ENCODE measurements at places on chromosomes 4 and X.

DNA sequence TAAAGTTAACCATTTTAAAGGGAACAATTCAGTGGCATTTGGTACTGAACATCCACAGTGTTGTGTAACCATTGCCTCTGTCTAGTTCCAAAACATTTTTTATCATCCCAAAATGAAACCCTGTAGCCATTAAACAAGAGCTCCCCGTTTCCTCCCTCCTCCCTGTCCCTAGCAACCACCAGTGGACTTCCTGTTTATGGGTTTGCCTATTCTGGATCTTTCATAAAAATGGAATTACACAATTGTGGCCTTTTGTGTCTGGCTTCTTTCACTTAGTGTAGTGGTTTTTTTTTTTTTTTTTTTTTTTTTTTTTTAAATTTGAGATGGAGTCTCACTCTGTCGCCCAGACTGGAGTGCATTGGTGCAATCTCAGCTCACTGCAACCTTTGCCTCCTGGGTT lies 11.6 kb downstream of the RBMX2 start:
- no peak overlapping the region for H3K27ac ChIP-seq
- H3K36me3 ChIP-seq: peaks cover 53% of the 10 kb centered on the region
- no peaks in the 10 kb centered on the region for H3K27me3 ChIP-seq
- no peaks in the 10 kb centered on the region for H3K4me1 ChIP-seq

DNA sequence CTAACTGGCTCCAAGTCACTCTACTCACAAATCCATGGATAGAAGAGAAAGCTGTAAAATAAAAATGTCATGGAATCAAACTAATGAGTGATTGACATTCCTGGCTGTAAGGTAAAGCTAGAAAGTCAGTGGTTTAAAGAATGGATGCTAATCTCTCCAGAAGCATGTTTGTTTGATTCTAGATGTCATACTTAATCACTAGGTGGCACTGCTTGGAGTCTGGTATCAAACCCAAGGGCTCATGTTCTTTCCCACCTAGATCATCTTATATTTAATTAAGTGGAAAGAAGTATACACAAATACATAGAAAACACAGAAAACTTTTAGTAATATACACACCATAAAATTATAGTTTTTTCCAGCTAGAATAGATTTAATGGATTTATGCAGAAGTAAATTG lies 2666.6 kb downstream of the PCDH7 start:
- H3K27ac ChIP-seq: no peak overlapping the region
- H3K27me3 ChIP-seq: no peaks in the 10 kb centered on the region
- H3K36me3 ChIP-seq: no peaks in the 10 kb centered on the region
- no peak for DNase-seq
- no peaks in the 10 kb centered on the region for H3K4me1 ChIP-seq
- H3K4me3 ChIP-seq: no peak overlapping the region

DNA sequence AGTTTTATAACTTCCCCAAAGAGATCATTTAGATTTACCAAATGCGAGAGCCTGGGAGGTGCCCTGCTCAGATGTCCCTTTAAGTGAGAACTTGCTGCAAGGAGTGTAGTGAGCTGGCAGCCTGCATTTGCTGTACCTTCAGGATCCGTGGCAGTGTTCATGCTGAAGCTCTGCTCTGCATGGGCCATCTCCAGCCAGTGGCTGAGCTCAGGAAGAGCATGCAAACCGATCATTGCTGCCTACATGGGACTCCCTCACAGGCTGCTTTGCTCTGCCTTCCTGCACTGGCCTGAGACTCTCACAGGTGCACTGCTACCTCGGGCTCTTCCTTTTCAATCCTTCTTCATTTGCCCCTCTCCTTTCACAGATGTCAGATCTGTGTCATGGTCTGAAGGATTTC lies 152.0 kb upstream of the SFRP2 start:
- no peaks in the 10 kb centered on the region for H3K4me1 ChIP-seq
- H3K36me3 ChIP-seq: no peaks in the 10 kb centered on the region
- H3K27ac ChIP-seq: no peak overlapping the region
- no peak for DNase-seq
- H3K4me3 ChIP-seq: no peak overlapping the region

DNA sequence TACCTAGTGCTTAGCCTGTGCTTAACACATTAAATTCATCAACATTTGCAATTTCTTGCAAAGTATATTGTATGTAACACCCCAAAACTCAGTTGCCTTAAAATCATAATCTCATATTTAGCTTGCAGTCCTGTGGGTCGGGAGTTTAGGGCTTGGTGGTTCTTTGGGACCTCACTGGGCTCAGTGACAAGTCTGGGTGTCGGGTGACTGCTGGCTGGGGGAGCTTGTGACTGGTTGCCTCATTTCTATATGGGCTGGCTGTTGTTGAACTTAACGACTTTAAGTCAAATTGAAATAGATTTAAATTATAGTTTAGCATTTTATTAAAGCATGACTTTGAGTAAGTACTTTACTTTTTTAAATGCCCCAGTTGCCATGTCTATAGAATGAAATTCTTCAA lies 401.4 kb upstream of the NR3C2 start:
- no peak for DNase-seq

GRCh38 chrX:111875881-111876280 lies at the start of gene TRPC5OS:
TSS of gene TRPC5OS (plus strand) at chrX:111876181. CDS start at chrX:111901850, 25,669 bp downstream.
- H3K27me3 ChIP-seq: peaks cover 11% of the 10 kb centered on the region
- no peak within 1 kb of the TSS for H3K4me3 ChIP-seq
- no peaks in the 10 kb centered on the region for H3K4me1 ChIP-seq
- DNase-seq: no peak

GRCh38 chrX:53048169-53049126 lies at the start of gene GPR173:
TSS of gene GPR173 (plus strand) at chrX:53048789. CDS start at chrX:53076622, 27,833 bp downstream.
- peak within 1 kb of the TSS; percentile 34 for H3K4me3 ChIP-seq
- DNase-seq: peak; percentile 17
- no peaks in the 10 kb centered on the region for H3K36me3 ChIP-seq
- H3K27ac ChIP-seq: peak within 1 kb of the TSS; percentile 64

- no peaks in the 10 kb centered on the region for H3K4me1 ChIP-seq
- no peak for DNase-seq
- no peaks in the 10 kb centered on the region for H3K36me3 ChIP-seq
- H3K4me3 ChIP-seq: no peak overlapping the region
- H3K27ac ChIP-seq: no peak overlapping the region
These were observed 356.0 kb downstream of the ADAM29 start for GRCh38 chr4:175273995-175274753.

- no peaks in the 10 kb centered on the region for H3K27me3 ChIP-seq
- peak within 1 kb of the TSS; percentile 81 for H3K27ac ChIP-seq
- no peaks in the 10 kb centered on the region for H3K36me3 ChIP-seq
- H3K4me1 ChIP-seq: no peaks in the 10 kb centered on the region
These were observed at the start of gene PABPC4L for GRCh38 chr4:134201216-134202161. TSS of gene PABPC4L (minus strand) at chr4:134201789. CDS start at chr4:134201019, 770 bp downstream.

- H3K36me3 ChIP-seq: no peaks in the 10 kb centered on the region
- no peaks in the 10 kb centered on the region for H3K27me3 ChIP-seq
- peak; percentile 20 for DNase-seq
- no peaks in the 10 kb centered on the region for H3K4me1 ChIP-seq
- no peak overlapping the region for H3K27ac ChIP-seq
These were observed 48.0 kb downstream of the SLC25A5 start for GRCh38 chrX:119516157-119516702.

DNA sequence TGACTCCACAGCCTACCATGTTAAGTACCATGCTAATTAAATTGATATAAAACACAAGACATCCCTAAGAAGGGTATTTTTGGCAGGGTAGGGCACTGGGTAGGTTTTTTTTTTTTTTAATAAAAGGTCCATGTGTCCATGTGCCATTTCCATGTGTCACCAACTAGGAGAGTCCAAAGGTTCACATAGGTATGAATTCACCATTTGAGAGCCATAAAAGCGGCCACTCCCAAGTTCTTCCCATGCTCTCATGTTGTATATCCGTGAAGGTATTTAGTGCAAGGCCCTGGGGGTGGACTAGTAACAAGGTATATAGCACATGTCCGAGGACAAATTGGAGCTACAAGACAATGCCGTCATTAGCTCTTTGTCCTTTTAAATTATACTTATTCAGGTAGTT lies 107.3 kb downstream of the PDE5A start:
- no peak for DNase-seq
- no peaks in the 10 kb centered on the region for H3K36me3 ChIP-seq
- H3K27me3 ChIP-seq: no peaks in the 10 kb centered on the region
